NCI-H446 (cell line): ENCODE measurements at places on chromosomes 6 and 20.
A peak's percentile ranks its signal among the peaks of the same experiment; 100 is the strongest.

DNA sequence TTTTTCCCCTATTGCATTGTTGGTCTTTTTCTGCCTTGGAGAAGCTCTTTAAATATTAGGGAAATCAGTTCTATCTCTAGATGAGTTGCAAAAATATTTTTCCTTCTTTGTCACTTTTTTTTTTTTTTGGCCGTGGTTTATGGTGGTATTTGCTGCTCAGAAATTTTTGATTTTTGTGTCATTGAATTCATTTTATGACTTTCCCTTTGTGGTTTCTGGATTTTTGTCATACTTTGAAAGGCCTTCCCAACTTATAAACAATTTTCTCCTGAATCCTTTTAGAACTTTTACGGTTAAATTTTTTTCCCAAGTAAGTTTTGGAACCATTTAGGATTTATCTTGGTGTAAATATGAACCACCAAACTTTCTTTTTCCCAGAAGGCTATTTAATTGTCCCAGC lies 145.6 kb downstream of the GJA10 start:
- DNase-seq: no peak

DNA sequence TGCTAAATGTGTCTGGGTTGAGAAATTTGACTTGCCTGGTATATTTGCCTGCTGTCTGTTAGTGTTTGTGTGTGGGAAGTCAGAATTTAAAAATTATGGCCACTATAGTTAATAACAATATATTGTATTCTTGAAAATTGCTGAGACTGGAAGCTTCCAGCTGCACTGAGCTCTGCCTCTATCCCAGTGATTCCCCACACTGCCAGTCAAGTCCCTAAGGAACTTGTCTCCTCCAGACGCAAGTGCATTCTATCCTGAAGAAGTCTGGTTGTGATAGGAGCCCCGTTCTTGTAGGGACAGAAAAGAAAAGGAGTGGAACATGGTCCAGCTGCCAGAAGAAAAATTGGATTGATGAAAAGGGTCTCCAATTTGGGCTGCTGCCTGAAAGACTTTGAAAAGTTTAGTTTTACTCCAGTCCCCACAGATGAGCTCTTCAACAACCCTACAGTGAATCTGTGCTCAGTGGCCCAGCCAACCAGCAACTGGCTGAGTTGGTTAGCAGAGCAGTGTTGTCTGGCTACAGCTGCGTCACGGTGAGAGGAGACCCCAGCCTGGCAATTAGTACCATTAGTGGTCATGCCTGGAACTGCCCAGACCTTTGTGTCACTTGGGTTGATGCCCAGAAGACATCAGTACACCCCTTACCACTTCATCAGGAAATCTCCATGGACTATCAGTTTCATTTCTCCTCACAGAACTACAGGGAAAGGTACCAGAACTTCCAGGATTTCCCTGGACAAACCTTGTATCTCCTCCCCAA lies 183.1 kb upstream of the MCHR2 start:
- no peak for DNase-seq

GRCh38 chr20:37516811-37517750 lies 4.0 kb upstream of the NNAT start:
- peak; percentile 94 for DNase-seq

DNA sequence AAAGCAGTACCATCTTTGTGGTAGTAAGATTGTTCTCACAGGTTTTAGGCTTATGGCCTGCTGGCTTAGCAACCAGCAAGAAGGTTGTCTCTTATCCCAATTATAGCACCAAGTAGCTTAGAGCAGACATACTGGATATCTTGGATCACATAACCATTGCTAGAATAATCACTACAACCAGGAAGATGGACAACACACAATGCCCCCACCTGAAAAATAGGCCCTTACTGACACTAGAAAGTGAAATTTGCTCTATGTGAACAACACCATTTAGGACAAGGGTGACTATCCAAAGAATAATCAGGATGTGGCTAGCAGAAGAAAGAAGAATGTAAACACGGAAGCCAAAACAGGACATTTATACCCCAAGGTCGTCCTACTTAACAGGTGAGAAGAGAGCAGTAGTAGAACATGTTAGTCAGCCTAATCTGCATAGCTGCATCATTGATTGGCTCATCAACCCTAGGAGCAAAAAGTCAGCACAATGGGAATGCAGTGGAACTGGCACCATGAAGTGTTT lies 172.7 kb upstream of the MARCKS start:
- DNase-seq: no peak

GRCh38 chr20:16501301-16501700 lies 71.9 kb downstream of the KIF16B start:
- DNase-seq: no peak

- no peak for DNase-seq
These were observed 55.0 kb downstream of the SOX4 start for GRCh38 chr6:21648475-21649050.

- no peak for DNase-seq
These were observed 133.9 kb upstream of the NEDD9 start for GRCh38 chr6:11366183-11366933.

DNA sequence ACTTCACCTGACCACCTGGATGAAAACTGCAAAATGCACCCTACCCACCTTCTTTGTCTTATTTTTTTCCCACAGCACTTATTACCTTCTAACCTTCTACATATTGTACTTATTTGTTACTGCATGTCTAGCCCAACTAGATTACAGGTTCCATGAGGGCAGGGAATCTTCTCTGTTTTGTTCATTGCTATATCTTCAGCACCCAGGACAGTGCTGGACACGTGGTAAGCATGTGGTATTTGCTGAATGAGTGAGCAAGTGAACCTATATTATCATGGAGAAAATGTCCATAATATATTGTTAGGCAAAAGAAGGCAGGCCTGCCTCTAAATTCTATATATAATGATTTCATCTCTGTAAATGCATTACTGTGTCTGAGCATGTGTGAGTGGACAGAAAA lies 107.0 kb downstream of the TRERF1 start:
- no peak for DNase-seq

- DNase-seq: no peak
These were observed 34.1 kb upstream of the SLC35D3 start for GRCh38 chr6:136887953-136888352.
